GM23338 (cell line): ENCODE measurements at places on chromosomes 11 and 22.

DNA sequence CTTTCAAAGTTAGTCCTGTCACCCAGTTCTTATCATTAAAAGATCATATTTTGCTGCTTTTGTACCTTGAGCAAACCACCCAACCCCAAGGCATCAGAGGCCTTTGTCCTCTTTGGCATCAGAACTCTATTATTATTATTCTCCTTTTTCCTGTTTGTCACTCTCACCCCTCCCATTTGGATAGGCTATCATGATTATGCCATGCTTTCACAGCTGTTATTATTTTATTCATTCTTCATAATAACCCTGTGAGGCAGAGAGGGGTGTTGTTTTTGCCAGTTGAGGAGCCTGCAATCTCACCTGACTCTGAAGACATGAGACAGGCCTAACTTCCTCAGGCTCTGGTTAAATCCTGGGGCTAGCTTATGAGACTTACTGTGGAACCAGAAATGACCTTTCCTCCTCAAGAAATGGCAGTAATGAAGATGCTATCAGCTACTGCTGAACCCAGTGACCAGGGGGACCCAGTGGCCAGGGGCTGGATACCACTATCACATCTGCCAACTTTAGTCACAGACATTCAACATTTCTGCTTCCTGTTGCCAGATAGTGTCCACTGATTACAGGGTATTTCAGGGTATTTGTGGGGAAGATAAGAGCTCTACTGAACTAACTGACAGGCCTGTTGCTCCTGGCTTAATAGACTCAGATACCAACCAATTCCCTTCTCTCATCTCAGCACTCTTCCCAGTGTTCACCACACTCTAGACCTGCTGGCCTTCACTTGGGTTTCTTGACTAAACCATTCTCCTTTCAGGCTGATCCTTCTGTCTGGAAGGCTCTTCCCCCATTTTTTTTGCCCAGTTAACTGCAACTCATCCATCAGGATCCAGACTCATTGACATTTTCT, 11.8 kb upstream of the SWAP70 start:
- no peak for DNase-seq

DNA sequence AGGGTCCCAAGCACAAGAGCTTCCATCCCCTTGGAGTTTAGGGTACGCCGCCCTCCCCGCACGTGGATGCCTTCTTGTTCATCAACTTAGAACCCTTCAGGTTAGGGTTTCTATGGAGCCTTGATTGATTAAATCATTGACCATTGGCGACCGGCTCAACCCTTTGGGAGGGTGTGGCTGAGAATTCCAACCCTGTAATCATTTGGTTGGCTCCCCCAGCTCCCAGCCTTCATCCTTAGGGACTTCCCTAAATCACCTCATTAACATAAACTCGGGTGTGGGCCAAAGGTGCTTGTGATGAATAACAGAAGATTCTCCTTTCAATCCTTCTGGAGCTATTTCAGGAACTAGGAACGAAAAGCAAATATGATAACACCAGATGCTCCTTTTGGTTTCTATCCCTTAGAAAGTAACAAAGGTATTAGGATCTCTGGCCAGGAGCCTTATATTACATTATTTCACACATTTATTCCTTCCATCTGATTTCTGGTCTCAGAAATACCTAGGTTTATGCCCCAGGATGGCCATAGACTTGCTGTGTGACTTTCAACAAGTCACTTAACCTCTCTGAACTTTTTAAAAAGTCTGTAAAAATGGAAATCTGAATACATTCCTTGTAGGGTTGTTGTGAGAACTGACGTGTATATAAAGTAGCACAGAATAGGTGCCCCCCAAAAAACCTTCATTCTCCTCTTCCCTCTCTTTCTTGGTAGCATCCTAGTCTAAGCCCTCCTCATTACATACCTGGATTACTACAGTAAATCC, 26.8 kb downstream of the MCHR1 start:
- DNase-seq, result peak; percentile 67

DNA sequence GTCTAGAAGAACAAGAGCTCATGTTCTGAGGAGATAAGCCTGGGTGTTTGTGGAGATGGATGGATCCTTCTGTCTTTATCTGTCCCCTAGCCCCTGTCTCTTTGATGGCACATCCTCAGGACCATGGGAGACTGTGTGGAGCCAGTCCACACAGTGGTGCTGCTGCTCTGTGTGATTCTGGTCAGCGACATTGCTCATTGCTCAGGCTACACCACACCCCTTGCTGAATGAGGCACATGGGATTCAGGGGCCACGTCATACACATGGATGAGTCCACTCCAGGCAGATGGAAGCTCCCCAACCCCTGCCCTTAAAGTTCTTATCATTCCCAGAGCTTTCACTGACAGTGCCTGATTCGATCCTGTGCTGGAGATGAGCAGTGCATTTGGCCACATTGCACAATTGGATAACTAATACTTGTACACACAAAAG, 222.2 kb downstream of the NAV2 start:
- DNase-seq, result no peak

DNA sequence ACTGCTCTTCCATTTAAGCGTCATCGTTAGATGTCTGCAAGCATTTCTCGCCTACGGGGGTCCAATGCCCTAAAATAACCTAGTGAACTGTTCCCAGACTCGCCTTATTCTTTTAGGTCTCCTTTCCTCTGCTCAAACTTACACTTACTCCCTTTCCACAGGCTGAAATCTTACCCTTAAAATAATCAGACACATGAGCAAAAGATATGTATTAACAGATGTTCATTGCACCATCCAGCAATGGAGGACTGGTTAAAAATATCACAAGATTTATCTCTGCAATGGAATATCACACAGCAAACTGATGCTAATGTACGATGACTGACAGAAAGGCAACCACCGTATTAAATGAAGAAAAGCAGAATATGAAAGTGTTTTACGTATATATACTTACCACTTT, 1.6 kb upstream of the CSTF3 start:
- DNase-seq, result no peak

- peak; percentile 91 for DNase-seq
Observed at GRCh38 chr11:90438069-90438468, 215.2 kb upstream of the CHORDC1 start.

DNA sequence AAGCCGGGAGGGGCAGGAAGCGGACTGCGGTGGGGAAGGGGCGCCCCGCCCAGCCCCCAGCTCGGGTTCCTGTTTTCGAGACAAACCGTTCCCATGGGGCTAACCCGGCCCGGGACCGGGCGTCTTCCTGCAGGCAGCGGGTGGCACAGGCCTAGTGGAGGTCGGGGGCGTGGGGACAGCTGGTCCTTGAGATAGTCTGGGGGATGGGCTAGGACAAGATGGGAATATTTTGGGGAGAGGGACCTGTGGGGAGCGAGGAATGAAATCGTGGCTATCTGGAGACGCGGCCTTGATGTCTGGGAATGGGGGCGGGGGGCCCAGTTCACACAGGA, 1.2 kb upstream of the RASGRP2 start:
- peak; percentile 70 for DNase-seq

- peak; percentile 17 for DNase-seq
Observed at GRCh38 chr11:27497284-27497866, 9.2 kb downstream of the LIN7C start.

DNA sequence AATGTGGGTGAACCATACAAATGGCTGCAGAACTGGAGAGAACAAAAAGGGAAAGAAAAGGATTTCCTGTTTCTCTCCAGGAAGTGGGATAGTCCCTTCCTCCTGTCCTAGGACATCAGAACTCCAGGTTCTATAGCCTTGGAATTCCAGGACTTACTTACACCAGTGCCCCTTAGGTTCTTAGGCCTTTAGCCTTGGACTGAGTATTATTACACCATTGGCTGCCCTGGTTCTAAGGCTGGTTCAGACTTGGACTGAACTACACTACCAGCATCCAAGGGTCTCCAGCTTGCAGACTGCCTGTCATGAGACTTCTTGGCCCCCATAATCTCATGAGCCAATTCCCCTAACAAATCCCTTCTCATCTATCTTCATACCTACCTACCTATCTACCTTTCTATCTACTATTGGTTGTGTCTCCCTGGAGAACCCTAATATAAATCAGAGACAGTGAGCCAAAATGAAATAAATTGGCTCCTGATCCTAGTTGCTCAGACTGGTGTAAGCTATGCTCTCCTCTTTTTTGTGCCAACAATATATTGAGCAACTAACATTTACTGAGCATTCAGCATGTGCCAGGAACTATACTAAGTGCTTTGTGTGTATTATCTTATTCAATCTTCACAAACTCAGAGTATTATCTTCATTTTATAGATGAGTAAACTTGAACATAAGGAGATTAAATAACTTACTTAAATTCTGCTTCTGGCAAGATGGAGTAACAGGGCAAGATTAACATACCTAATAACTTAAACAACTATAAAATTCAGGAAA, 303.7 kb downstream of the TTC28 start:
- no peak for DNase-seq

GRCh38 chr11:119589001-119589400, 140.0 kb downstream of the NECTIN1 start:
- no peak for DNase-seq

DNA sequence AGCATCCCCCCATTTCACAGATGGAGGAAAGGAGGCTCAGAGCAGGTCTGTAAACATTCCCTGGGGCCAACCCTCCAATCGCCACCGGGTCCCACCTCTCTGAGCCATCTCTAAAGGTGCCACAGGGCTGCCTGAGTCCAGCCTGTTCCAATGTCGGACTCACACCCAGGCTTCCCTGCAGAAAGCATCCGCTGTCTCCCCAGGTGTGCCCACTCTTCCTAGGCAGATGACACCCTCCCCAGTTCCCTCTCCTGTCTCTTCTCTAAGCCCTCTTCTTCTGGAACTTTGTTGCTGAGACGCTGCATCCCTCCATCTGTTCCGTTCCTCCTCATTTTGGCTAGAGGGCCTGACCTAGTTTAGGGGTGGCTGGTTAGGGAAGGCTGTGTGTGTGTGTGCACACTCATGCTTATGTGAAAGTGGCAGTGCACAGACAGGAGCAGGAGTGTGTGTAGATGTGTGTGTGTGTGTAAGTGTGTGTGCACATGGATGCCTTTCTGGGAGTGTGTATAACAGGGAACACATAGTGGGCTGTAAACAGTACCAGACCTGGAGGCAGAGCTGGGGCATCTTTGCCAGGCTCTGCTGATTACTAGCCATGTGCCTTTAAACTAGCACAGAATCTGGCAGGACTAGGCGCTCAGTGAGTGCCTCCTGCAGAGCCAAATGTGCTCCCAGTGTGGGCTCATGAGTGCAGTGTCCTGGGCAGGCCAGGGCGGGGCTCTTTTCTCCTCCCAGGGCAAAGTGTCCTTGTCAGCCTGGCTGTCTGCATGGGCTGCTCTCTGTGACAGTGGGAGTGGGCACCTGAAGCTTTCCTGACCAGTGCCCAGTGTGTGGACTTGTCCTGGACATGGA, 77.3 kb upstream of the NECTIN1 start:
- no peak for DNase-seq

DNA sequence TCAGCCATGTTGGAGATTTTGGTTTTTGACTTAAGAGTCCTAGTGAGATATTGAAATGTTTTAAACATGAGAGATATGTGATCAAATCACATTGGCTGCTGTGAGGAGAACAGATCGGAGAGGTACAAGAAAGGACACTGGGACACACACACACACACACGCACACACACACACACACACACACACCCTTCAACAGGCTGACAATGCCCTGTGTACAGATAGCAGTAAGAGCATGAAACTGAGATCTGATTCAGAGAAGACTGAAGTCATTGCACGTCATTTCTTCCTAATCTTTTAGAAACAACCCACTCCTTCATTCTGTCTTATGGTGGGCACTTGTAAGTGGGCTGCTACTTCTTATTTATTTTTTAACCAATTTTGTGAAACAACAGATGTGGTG, 200.5 kb upstream of the E2F8 start:
- DNase-seq, result no peak

DNA sequence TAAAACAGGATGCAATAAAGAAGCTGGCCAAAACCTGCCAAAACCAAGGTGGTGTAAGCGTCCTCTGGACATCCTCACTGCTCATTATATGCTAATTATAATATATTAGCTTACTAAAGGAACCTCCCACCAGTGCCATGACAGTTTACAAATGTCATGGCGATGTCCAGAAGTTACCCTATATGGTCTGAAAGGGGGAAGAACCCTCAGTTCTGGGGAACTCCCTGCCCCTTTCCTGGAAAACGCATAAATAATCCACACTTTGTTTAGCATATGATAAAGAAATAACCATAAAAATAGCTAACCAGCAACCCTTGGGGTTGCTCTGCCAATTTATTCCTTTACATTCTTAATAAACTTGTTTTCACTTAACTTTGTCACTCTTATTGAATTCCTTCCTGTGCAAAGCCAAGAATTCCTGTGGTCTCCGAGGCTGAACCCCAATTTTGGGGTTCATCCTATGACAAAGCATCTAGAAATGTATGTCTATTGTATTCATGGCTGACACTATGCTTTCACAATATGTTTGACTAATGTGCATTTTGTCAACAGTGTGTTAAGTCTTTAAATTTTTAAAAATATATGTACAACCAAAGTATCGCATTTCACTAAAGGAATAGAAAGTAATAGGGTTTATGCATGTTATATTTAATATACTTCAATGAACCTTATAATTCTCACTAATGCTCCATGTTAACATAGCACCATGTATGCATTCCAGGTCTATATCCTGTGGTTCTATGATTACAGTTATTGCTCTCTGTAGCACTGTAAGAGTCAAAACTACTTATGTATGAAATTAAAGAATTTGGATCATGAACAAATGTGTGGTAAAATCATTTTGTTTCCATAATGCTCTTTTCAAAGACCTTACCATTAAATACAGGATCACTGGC, 25.1 kb downstream of the LGR4 start:
- no peak for DNase-seq

DNA sequence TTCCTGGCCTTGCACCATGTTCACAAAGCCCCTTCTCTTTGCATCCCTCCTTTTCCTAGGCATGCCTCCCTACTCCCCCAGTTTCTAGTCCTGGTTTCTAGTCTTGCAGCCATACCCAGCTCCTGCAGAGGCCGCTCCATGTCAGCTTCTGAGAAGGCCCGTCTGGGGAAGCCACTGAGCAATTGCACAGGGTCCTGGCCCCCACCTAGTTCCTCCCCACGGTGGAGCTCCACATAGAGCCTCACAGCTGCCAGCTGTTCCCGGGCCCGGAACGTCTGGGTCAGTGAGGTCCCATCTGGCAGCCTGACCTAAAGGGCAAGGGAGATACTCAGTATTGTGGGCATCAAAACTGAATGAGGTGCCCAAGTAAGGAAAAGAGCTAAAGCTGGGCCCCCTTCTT, 2.2 kb downstream of the UBXN1 start:
- no peak for DNase-seq

GRCh38 chr11:65065851-65066250, 7.5 kb upstream of the NAALADL1 start:
- no peak for DNase-seq

- no peak for DNase-seq
Observed at GRCh38 chr22:27134315-27134701, 476.9 kb downstream of the MIAT start.

GRCh38 chr22:48137640-48138039, 1375.2 kb downstream of the TBC1D22A start:
- DNase-seq, result no peak
